ENCODE measurements at places on chromosomes 13 and 19. TPM values are rescaled to one million over a fixed set of nuclear protein-coding genes. Genes with fewer than 3 reads are reported as not detected.

DNA sequence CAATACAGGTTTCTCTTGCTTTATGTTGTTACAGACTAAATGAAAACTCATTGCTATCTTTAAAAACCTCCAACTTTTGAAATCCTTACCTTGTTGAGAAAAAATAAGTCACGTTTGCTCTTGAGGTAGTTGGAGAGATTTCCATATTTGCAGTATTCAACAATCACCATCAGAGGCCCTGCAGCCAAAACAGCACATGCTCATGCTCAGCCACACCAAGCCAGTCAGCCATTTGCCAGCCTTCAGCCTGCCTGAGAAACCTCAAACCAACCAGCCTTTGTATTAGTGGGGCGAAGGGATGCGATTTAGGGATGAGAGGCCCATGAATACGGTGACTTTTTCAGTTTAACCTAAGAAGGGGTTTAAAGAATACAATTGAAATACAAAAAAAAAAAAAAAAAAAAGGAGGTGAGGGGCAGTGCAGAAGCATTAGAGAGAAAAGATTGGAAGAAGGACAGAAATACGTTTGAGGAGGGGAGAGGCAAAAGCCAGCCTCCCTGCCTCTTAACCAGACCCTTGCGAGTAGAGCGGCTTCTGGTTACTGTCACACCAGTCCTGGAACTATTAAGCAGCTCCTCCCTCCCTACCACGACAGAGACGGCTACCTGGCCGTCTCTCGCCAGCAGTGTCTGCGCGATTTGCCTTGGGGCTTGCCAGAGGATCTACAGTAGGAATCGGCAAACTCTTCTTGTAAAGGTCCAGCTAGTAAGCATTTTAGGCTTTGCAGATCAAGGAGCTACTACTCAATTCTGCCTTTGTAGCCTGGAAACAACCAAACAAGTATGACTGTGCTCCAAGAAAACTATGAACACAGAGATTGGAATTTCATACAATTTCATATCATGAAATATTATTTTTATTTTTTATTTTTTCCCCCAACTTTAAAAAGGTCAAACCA lies 167.3 kb downstream of the FLT1 start:
- H3K4me3 ChIP-seq, result no peak overlapping the region
- H3K36me3 ChIP-seq, result no peaks in the 10 kb centered on the region
- no peak for DNase-seq
- H3K27me3 ChIP-seq, result peaks cover 5% of the 10 kb centered on the region

- H3K4me3 ChIP-seq, result no peak overlapping the region
- no peak overlapping the region for H3K27ac ChIP-seq
- H3K4me1 ChIP-seq, result no peaks in the 10 kb centered on the region
- DNase-seq, result no peak
Measured at GRCh38 chr19:19151418-19151817, 13.1 kb upstream of the TMEM161A start.

ICAM4 gene
- total RNA-seq, result 2.1 TPM

ACP5 gene
- 3.0 TPM for total RNA-seq

Data from natural killer cell treated with Interleukin-12 subunit alpha and Interleukin-12 subunit beta and Interleukin-15 and Interleukin-18, amount 100 ng/mL, for 72 hours (primary cell).